Keratinocyte (primary cell): ENCODE measurements at places on chromosomes 6 and 20. TPM values are rescaled to one million over a fixed set of nuclear protein-coding genes. Genes with fewer than 3 reads are reported as not detected.

PBOV1 gene
- not detected in 3 replicates for polyA plus RNA-seq

OTOR gene
- polyA plus RNA-seq = not detected in 3 replicates

DNA sequence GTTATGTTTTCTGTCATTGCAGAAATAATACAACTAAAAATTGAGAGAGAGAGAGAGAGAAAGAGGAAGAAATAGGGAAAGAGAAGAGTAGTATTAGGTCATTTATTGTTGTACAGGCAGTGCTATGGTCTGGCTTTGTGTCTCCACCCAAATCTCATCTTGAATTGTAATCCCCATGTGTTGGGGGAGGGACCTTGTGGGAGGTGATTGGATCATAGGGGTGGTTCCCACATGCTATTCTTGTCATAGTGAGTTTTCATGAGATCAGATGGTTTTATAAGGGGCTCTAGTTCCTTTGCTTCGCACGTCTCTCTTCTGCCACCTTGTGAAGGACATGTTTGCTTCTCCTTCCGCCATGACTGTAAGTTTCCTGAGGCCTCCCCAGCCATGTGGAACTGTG, 677.4 kb upstream of the CHD6 start:
- no peak for DNase-seq

DNA sequence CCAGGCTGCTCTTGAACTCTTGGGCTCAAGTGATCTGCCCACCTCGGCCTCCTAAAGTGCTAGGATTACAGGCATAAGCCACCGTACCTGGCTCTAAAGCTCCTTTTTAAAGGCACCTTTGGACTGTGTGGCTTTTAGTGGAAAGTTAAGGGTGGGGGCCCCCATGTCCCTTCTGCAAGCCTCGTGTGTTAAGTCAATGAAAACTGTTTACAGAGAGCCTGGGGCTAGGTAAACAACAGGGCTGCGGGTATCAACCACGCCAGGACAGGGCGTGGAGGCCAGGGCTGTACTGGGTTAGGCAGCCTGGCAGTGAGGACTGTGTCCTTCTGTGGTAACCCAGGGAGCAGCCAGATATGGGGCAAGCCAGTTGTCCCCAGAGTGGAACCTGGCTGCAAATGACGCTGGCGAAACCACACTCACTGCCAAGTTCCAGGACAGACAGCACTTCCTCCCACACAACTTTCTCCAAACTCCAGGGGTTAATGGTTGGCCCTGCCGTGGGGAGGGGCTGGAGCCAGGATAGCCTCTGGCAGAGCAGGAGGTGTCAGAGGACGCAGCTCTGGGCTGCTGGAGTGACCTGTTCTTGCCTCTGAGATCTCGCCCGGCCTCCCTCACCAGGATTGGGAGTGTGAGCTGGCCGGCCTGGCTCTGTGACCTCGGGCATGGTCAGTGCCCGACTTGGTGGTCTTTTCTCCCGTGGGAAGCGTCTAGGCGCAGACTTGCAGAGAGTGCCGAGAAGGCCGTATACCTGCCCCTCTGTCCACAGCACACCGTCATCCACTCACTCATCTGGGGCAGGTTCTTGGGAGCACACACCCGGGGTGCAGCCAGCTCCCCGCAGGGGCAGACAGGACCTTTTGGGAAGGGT, 3.2 kb downstream of the SLC17A9 start:
- no peak for DNase-seq

VTA1 gene
- 81.5 to 97.4 TPM (median 97.4 TPM) in 3 replicates for polyA plus RNA-seq

DNA sequence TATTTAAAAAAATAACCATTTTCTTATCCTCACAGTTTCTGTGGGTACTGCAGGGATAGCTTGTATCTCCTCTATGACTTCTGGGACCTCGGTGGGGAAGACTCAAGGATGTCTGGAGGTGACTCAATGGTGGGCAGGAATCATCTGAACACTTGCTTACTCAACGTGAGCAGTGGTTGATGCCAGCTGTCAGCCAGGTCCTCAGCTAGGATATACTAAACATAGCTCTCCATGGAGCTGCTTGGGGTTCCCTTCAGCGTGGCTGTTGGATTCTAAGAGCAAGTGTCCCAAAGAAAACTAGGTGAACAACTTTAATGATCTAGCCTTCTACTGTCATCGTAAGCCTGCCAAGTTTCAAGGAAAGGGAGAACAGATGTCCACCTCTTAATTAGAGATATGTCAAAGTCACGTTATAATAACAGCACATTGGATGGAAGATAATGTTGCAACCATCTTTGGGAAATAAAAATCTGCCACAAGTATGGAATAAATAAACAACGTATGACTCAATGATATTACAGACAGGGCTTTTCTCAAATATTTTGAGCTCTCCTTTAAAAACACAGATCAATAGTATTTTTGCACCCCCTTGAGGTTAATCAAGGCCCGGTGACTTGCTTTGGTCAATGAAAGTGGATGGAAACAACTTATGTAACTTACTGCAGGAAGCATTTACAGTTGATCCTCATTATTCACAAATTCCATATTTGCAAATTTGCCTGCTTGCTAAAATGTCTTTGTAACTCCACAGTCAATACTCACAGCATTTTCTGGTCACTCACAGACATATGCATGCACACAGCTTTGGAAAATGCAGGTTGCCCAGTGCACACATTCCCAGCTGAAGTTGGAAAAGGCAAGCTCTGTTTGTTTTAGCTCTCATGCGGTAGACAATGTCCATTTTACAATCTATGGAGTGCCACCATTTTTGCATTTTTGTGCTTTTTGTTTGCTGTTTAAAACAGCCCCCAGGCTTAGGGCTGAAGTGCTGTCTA, 6.6 kb upstream of the HEBP2 start:
- no peak for DNase-seq

- DNase-seq = no peak
Observed at GRCh38 chr6:17278289-17279063, 2.7 kb upstream of the RBM24 start.

SMOC2 gene
- 0.46 to 1.1 TPM (median 0.85 TPM) in 3 replicates for polyA plus RNA-seq

GRCh38 chr6:43103253-43103876, 27.3 kb downstream of the PTK7 start:
- no peak for DNase-seq

GRCh38 chr6:41072836-41073202, at the start of gene NFYA:
NFYA (plus strand) TSS chr6:41072974; CDS start chr6:41079090, 6,116 bp downstream.
- no peak for DNase-seq

GRCh38 chr6:6583836-6584235, 4.7 kb upstream of the LY86 start:
- no peak for DNase-seq

- DNase-seq = no peak
Observed at GRCh38 chr20:54237116-54237943, 29.4 kb downstream of the PFDN4 start.

DNA sequence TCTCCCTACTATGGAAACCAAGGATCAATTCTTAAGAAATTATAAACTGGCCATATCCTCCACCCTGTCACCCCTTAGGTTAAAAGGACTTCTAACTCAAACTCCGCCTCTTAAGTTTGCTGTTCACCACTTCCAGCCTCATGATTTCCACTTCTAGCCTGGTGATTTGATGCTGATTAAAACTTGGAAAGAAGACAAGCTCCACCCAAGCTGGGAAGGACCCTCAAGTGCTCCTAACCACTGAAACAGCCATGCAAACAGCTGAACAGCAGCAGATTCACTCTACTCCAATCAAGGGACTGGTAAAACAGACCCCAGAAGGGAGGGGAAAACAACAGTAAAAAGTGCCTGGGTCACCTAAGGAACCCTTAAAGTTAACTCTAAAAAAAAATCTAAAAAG, 10.3 kb downstream of the LCA5 start:
- DNase-seq = no peak

LY6G6C gene
- 2.3 to 3.1 TPM (median 2.4 TPM) in 3 replicates for polyA plus RNA-seq

DNA sequence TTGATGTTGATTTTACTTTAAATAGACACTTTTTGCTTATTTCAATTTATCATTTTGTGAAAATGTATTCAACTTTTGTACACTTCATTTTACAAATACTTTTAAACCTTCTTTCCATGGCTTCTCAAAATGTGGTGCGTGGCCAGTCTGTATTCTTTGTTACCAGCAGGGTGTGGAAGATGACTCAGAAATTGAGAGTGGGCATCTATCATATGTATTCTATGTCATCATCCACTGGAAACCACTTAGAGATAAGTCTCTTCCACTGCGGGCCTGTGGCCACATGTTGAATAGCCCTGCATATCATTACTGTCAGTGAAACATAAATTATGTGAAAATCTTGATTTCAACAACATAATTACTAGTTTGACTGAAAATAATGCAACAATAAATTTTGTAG, 52.6 kb upstream of the MC3R start:
- DNase-seq = no peak

- no peak for DNase-seq
Observed at GRCh38 chr20:36540551-36541211, 638 bp upstream of the MYL9 start.
